ENCODE measurements at places on chromosomes 6 and 20. TPM values are rescaled to one million over a fixed set of nuclear protein-coding genes. Genes with fewer than 3 reads are reported as not detected.

GRCh38 chr6:35777356-35778102 is 1.1 kb downstream of the CLPSL2 start:
- DNase-seq: no peak

DNA sequence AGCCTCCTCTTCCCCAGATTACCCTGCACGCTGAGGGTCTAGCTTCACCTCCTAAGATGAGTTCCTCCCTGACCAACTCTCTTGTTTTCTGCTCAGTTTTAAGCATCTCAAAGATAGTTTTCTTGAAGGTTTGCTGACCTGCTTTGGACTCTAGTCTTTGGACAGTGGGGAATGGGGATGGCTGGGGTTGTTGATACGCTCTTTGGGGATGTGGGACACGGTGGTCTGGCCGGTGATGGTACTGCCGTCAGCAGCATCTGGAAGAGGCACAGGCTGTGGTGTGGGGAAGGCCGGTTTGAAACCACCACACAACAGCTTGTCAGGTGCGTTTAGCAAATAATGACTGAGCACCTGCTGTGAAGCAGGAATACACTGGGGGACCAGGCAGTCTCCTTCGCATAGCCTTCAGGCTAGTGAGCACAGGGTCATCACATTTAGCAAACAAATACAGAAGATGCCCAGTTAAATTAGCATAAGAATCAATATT is 94.1 kb downstream of the TMEM242 start:
- no peak for DNase-seq

GRCh38 chr20:31678389-31679356 is 41.0 kb downstream of the COX4I2 start:
- no peak for DNase-seq

DNA sequence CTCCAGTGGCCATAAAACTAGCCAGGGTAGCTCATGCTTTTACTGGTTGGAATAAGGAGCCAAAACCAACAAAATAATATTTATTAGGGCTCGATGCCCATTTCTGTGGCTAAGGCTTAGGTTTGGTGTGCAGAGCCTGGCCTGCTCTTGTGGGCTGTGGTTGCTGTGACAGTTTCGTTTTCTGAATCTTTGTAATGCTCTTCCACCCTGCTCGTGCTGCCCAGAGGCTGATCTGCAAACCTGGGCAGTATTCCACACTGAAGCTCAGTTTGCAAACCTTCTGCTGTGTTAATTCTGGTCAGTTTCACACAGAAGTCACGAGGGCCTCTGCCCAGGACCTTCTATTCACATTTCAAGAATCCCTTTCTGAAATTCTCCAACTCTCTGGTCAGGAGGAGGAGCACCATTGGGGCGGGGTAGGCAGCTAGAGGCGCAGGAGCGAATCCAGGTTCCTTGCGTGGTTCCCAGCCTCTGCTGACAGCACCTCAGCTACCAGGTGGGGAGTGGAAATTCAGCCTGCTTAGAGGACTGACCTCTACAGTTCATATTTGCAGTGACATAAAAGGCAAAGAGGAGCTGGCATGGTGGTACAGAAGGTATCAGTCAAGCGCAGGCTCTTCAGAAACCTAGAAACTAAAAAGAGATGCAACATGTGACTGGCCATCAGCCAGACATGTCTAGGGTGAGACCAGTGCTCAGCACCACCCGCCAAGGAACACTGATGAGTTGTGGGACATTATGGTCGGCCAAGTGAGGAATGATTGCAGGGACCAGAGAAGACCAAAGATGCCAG is 14.3 kb upstream of the C20orf144 start:
- DNase-seq: peak; percentile 34

GRCh38 chr6:135505648-135506047 is 8.1 kb upstream of the AHI1 start:
- no peak for DNase-seq

GRCh38 chr20:17558154-17558940 is 11.5 kb upstream of the DSTN start:
- DNase-seq: peak; percentile 33

DNA sequence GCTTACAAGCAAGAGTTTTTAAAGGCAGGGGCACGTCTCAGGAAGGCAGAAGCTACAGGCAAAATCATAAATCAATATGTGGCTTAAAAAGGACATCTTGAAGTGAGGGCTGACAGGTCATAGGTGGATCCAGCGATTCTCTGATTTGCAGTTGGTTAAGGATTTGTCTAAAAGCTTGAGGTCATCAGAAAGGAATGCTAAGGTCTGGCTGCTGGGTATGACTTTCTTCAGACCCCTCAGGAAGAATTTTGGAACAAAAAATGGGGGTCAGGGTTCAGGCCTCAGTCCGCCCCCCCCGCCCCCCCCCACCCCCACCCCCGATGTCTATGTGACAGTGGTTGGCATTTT is 261.9 kb downstream of the CDH4 start:
- no peak for DNase-seq

GRCh38 chr6:107607116-107607515 is 117.2 kb downstream of the SOBP start:
- no peak for DNase-seq

DNA sequence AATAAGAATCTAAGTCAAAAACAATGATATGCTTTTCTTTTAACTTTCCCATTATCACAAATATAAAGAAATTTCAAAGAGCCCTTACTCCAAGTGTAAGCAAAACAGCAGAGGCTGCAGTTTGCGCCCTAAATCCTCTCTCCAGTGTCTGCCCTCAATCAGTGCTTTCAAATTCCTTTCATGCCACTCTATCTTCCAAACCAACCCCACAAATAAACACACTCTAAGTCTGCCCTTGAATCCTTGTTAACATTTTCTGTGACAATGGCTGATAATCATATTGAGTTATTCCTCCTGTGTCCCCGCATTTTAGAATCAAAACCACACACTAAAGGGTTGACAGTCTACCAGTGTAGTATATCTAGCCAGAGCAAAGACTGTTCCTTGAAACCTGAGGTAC is 317.9 kb upstream of the MARCKS start:
- DNase-seq: no peak

- DNase-seq: no peak
These were observed 66.2 kb downstream of the ROS1 start for GRCh38 chr6:117359581-117359980.

DNA sequence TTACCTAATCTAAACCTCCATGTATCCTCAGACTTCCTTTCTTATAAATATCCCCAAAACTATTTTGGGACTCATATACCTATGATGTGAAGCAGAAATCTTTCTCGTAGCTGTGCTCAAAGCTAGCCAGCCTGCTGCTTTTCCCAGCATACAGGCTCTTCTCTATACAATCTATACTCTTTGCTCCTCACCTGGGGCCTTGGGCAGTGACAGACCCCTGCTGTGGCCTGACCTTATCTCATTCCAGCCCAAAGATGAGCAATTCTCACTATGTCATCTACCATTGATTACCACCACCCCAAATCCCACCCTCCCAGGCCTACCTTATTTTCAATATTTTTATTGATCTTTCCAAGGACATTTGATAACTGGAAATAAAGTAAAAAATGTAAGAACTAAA is 83.2 kb upstream of the FBXL4 start:
- no peak for DNase-seq

DNA sequence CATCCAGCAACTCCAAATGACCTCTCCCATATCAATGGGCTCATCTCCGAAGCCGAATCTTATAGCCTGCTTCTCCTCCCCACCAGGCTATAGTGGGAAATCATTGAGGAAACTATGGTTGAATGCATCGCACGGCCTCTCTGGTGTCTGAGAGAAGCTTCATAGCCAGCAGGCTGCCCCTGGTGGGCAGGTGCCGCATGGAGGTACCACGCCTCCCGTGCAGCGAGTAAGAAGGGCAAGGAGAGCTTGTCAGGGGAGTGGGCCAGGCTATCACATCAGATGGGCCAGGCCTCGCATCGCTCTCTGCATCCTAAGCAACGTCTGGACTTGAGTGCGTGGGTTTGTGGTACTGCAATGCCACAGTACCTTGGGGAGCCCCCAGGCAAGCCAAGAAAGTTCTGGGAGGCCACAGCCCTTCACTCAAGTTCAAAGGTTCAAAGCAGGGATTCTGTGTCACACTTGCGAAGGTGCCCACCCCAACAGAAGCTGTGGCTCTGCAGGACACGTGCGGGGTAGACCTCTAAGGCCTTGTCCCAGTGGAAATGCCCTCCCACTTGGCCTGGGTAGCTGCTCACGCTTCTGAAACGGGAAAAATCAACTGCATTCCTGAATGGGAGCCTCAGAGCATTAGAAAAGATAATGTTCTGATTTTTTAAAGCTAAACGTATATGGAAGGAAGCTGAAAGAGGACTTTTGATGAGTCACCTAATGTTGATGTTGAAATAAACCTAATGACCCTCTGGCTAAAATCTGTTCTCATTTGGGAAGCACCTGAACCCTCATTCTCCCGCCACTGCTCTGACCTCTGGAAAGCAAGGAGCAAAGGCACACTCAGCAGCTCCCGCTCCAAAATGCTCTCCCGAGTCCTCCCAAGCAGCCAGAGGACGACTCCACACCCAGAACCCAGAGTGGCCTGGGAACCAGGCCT is 8.4 kb upstream of the IRF4 start:
- no peak for DNase-seq

- DNase-seq: no peak
These were observed 2.8 kb upstream of the MYO6 start for GRCh38 chr6:75746221-75746620.

DNA sequence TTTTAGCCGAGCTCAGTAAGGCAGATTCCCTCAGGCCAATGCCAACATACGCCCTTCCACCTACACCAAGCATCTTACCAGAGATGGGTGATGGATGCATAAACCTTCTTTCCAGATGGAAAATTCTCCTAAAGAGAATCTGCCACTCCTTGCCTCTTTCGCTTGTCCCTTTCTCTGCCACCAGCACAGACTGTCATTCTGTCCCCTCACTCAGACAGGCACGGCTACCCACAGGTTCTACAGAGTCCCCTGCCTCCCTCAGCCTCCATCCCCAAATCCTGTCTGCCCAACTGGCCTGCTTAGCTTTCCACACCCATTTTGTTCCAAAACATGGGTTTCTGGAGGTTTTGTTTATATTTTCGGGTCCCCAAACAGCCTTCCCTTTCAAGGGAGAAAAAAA is 12.7 kb upstream of the FOXF2 start:
- DNase-seq: no peak

DNA sequence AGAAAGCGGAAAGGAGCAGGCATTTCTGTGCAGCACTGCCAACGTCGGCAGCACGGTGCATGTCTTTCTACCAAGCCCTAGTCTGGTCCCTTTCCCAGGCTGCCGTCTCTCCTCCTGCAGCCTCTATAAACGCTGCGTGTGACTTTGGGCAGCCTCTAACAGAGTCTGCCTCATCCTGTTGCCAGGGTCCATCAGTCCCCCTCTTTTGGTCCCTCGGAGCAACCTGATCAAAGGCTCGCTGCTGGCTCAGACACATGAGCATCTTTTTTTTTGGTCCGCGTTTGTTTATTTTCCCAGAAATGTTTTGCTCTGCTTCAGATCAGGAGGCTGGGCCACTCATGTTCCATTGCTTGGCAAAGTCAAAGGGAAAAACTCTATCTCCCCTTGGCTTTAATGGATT is 166.8 kb upstream of the CST7 start:
- no peak for DNase-seq

DNA sequence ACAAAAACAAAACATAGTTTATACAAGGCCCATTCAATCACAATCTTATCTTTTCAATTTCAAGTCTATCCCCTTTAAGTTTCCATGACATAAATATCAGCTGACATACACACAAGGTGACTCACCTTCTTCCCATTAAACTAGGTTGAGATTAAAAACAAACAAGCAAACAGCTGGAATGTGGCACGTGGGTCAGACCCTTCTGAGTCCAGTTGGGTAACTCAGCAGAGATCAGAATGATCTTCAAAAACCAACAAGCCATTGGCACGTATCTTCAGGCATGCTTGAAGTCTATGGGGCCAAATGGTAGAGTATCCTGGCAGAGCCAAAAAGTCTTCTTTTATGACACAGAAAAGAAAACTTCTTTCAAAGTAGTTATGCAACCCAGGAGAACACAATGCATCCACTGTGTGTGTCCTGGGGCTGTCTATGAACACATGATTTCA is 603.5 kb upstream of the CITED2 start:
- no peak for DNase-seq

GRCh38 chr6:44742828-44743372 is 355.4 kb downstream of the CDC5L start:
- no peak for DNase-seq

DNA sequence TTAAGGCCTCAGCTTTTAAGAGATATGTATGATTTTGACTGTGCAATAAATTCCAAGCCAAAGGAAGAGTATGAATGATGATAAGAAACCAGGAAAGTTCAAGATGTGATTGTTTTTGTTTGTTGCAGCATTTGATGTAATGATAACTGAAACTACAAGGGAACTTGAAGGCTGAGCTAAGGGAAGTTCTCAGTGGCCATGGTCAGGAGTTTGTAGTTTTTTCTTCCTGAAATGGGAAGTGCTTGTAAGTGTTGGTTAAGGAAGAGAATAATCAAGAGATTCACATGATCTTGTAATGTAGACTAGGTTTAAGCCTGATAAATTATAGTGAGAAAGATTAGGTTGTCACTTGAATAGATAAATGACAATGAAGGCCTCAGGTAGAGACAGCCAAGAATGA is 53.4 kb downstream of the PTCHD4 start:
- DNase-seq: no peak

GRCh38 chr6:3277251-3277650 is 18.5 kb downstream of the PSMG4 start:
- DNase-seq: no peak

DNA sequence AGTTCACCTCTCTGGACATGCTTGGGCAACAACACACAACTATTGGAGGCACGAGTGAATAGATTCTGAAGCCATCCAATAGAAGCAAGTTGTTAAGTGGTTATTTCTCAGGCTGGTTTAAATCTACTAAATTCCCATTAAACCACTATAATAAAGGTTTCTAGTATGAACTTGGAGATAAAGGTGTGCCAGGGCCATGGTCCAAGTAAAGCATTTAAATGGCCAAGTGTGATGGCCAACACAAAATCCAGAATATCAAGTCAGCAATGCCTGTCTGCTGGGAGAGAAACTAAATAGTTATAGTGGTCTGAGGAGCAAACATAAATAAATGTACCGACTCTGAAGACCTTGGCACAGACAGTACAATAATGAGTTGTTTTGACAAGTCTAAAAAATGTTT is 294.3 kb upstream of the STXBP5 start:
- no peak for DNase-seq

DNA sequence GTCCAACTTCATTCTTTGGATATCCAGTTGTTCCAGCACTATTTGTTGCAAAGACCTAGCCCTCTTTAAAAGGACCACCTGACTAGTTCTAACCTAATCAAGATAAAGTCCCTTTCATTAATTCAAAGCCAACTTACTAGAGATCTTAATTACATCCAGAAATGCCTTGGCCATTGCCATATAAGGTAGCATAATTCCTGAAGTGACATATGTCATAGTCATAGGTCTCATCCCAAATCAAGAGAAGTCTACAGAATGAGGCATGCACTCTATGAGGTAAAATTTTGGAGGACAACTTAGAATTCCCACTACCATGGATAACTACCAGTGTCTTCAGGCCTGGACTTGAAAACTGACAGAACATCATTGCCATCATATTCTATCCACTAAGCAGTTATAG is 420.4 kb upstream of the ID4 start:
- DNase-seq: no peak

Gene RPP40
- total RNA-seq: 6.3 TPM

Gene RAET1E
- total RNA-seq: not detected

Gene NKAPL
- not detected for total RNA-seq

Gene TFAP2C
- total RNA-seq: not detected

Gene REM1
- not detected for total RNA-seq

Gene ARMC12
- 0.37 TPM for total RNA-seq

Gene RNF217
- 0.52 TPM for total RNA-seq

Gene EIF6
- total RNA-seq: 104 TPM

Gene LPA
- not detected for total RNA-seq

Gene TMEM74B
- 0.39 TPM for total RNA-seq

Measured in activated CD8-positive, alpha-beta T cell treated with anti-CD3 and anti-CD28 coated beads, Interleukin-2, amount 10 ng/mL, durations not matched to agents 7 days and 5 days (primary cell).